ENCODE measurements at places on chromosomes 4 and X. TPM values are rescaled to one million over a fixed set of nuclear protein-coding genes. Genes with fewer than 3 reads are reported as not detected.
A peak's percentile ranks its signal among the peaks of the same experiment; 100 is the strongest.

GRCh38 chr4:176034936-176035335 is 30.7 kb upstream of the WDR17 start:
- DNase-seq, result no peak

Gene GRIA2
- total RNA-seq, result not detected

- no peak for DNase-seq
These were observed 69.9 kb upstream of the ESX1 start for GRCh38 chrX:104324461-104325212.

Gene SPANXC
- total RNA-seq, result not detected

- no peak for DNase-seq
These were observed 121.6 kb upstream of the FAT1 start for GRCh38 chr4:186845137-186845842.

- no peak for DNase-seq
These were observed 76.9 kb upstream of the SCOC start for GRCh38 chr4:140296335-140297220.

- no peak for DNase-seq
These were observed 28.6 kb downstream of the TBC1D14 start for GRCh38 chr4:6938237-6938636.

- DNase-seq, result no peak
These were observed 14.2 kb downstream of the ART3 start for GRCh38 chr4:76088719-76089118.

DNA sequence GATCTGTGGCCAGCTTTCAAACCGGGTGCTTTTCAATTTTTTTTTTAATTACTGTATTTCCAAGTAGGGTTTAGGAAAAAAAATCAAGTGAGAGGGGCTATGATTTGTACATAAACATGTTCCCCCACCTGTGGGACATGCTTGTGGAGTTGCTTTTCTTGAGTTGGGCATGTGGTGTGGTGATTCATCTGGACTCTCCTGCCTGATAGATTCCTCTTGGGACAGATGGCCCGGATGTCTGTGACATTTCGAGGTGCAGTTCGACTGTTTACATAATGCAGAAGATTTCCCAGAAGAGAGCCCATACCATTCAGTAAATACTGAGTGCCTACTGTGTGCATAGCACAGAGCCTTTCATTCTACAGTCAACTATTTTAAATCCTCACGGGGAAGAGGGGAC is 49.9 kb downstream of the DOCK11 start:
- no peak for DNase-seq

DNA sequence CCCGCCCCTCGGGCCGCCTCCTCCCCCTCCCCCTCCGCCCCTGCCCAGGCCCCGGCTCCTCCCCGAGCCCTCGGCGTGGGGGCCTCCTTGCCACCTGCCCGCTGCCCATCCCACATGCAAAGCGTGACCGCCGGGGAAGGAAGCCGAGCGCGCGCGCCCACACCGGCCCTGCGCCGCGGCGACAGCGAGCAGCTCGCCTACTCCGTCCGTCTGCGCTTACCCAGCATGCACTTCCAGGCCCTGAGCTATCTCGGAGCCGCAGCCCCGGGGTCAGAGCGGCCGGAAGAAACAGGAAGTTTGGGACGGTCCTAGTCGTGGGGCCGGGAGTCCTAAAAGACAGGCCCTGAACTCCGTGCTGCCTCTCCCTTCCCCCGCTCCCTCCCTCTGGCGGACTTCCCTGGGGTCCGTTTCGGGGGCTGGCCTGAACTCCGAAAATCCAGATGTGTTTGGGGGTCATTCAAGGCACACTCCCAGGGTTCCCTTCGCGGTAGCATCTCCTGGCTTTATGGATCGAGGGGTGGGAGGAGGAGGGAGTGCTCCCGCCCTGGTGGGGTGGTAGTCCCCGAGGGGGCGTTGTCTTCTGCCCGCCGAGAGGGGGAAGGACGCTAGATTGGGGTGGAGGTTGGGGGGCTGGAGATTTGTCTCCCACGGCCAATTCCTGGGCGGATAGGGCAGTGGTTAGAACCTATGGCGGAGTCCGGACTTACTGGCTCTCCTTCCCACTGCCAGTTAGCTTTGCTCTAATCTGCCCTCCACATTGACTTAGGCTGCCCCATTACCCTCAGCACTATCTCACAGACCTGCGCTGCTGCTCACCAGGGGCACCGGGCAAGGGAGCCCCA is 25.0 kb upstream of the BCORL1 start:
- no peak for DNase-seq

DNA sequence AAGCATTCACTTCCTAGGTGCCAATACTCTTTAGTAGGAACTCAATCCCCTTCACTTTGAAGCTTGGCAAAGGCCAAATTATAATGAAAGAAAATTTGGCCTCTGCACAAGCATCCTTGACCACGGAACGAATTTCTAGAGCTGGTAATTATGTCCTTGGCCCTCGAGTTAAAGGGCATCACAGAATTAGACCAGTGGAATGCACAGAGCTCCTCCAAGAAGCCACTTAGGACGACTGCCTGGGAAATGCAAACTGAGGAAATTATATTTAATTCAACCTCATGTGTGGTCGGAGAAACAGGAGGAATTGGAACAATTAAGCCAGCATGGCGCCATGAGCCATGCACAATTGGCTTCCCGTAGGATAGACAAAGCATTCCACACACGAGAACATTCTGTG is 59.3 kb downstream of the NLGN4X start:
- DNase-seq, result no peak

DNA sequence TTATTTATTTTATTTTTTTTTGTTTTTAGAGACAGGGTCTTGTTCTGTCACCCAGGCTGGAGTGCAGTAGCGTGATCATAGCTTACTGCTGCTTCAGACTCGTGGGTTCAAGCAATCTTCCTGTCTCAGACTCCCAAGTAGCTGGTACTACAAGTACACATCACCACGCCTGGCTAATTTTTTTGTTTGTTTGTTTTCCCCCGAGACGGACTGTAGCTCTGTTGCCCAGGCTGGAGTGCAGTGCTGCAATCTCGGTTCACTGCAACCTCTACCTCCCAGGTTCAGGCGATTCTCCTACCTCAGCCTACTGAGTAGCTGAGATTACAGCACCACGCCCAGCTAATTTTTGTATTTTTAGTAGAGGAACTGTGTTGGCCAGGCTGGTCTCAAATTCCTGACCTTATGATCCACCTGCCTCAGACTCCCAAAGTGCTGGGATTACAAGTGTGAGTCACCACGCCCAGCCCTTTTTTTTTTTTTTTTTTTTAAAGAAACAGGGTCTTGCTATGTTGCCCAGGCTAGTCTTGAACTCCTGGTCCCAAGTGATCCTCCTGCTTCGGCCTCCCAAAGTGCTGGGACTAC is 32.2 kb downstream of the COPS4 start:
- no peak for DNase-seq

- peak; percentile 67 for DNase-seq
These were observed 25.9 kb downstream of the C4orf50 start for GRCh38 chr4:5992171-5992827.

- DNase-seq, result no peak
These were observed 2353.6 kb downstream of the PCDH7 start for GRCh38 chr4:33073811-33074210.

Gene MECP2
- total RNA-seq, result 65.5 TPM

DNA sequence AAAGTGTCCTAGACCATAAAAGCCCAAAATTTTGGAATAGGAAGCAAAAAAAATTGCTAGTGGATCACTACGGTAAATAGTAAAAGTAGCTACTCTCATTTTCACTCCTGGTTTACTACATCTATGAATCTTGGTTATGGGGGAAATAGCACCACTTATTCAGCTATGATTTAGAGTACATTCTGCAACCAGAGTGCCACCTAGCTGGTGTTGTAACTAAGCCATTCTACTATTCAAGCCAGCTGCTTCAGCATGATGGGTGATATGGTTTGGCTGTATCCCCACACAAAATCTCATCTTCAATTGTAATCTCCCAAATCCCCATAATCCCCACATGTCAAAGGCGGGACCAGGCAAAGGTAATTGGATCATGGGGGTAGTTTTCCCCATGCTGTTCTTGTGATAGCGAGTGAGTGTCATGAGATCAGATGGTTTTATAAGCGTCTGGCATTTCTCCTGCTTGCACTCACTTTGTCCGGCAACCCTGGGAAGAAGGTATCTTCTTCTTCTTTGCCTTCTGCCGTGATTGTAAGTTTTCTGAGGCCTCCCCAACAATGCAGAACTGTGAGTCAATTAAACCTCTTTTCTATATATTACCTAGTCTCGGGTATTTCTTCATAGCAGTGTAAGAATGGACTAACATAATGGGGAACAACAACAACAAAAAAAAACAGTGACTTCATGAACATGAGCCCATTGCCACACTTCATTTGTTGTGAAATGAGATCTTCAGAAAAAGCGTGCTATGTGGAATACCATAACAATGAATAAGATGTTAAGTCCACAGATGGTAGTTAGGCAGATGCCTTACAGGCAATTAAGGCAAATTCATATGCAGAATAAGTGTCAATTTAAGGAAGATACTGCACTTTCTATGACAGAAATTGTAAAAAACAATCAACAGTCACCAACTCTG is 280.1 kb downstream of the PABPC4L start:
- DNase-seq, result no peak

DNA sequence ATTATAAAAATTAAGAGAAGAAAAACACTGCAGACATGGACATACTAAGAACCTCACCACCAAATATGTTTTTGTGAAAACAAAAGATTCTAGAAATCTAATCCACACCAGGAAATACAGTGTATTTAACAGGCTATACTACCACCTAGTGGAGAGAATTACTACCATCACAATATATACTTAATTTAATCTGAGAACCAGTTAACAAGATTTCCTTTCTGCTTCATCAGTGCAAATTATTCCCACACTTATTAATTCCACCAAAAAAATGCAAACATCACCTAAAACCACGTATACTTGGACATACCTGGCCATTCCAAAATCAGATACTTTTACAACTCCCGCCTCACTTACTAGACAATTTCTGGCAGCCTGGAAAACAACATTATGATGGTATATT is 7.0 kb upstream of the TXK start:
- DNase-seq, result no peak

Gene TRAM1L1
- total RNA-seq, result 0.64 TPM

Gene TRIM2
- total RNA-seq, result 17.6 TPM

DNA sequence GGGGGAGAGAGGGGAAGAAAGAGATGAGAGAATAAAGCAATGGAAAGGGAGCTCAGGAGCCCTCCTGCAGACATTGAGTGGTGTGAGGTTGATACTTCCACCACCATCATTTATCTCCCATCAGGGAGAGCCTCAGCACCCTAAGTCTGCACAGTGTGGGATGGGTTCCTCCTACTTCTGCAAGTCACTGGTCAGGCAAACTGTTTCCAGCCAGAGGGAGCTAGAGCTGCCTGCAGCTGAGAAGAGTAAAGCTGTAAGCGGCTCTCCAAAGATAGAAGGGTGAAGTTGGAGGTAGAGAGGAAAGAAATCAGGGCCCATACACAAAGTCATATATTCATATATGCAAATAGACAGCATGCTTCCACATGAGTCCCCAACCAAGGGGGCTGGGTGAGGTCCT is 21.9 kb upstream of the ZNF81 start:
- DNase-seq, result no peak

GRCh38 chrX:23670528-23670927 is 3.2 kb downstream of the PRDX4 start:
- no peak for DNase-seq

Gene C4orf51
- not detected for total RNA-seq

Gene KLKB1
- not detected for total RNA-seq

Gene CTAG1B
- total RNA-seq, result not detected

Data from mesenteric fat pad (tissue), 1 donor.